ENCODE measurements at places on chromosomes 11 and 22. TPM values are rescaled to one million over a fixed set of nuclear protein-coding genes. Genes with fewer than 3 reads are reported as not detected.
A peak's percentile ranks its signal among the peaks of the same experiment; 100 is the strongest.

Gene VSIG2
- 1.2 TPM for polyA plus RNA-seq

DNA sequence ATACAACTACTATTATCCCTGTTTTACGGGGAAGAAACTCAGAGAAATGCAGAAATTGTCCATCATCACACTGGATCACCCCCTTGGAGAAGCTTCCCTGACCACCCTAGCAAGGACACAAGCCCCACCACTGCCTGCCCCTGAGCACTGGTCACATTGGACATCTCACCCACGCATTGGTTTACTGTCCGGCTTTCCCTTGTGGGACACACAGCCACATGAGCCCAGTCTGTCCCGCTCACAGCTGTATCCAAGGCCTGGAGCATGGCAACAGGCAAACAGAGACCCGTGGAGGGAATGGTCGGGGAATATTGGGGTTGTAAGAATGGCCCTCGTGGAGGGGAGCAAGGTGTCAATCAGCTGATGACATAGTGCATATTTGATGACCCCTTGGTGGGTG is 42.7 kb upstream of the FGF3 start:
- no peak for DNase-seq

GRCh38 chr11:35487532-35488078 is 37.8 kb downstream of the PAMR1 start:
- no peak for DNase-seq

DNA sequence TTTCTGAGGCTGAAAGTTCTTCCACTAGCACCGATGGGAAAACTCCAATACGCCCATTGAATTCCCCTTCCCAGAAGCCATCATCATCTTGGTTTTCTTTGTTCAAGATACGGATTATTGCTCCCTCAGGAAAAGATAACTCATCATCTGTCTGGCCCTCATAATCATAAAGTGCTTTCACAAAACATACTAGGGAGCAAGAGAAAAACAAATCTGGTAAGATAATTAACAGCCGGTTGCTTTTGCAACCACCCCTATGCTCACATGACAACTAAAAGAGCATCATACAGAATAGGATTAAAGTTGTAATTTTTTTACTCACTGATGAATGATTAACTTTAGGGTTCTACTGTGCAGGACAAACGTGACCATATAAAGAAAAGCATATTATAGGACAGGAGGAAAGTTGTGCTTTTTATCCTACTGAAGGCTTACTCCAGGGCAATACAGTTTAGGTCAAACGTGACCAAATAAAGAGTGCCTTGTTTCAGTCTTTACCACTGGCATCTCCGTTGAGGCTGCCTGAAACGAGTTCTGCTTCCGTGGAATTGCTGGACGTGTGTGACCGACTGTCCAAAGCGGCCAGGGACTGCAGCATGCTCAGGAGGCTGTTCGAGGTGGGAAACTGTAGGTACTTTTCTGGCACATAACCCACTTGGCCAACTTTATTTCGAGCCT is 28.6 kb downstream of the ATG16L2 start:
- no peak for DNase-seq

GRCh38 chr11:63478896-63479295 is 12.1 kb downstream of the PLAAT5 start:
- DNase-seq: peak; percentile 68

DNA sequence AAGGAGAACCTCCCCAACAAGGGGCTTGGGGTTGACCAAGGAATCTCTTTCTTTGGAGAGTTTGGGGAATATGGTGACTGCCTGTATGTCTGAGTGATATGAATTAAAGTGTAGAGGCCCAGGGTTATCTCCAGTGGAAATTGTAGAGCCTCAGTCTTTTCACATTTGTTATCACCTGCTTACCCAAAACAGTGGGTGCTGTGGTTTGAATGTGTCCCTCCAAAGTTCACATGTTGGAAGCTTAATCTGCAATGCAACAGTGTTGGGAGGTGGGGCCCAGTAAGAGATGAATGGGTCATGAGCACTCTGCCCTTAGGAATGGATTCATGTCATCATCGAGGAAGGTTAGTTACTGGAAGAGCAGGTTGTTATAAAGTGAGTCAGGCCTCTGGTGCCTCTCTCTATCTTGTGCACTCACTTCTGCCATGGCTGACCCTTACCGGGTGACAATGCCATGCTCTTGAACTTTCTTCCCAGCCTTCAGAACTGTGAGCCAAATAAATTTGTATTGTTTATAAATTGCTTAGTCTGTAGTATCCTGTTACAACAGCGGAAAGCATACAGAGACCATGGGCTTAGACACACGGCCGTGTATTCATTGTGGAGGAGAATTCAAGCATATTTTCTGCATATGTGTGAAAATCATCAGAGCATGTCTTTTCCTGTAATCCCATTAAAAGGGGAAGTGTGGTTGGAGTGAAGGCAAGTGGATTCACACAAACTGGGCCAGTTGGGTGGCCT is 114.1 kb upstream of the TBCEL start:
- no peak for DNase-seq

GRCh38 chr11:126949066-126949891 is 51.3 kb downstream of the KIRREL3 start:
- no peak for DNase-seq

DNA sequence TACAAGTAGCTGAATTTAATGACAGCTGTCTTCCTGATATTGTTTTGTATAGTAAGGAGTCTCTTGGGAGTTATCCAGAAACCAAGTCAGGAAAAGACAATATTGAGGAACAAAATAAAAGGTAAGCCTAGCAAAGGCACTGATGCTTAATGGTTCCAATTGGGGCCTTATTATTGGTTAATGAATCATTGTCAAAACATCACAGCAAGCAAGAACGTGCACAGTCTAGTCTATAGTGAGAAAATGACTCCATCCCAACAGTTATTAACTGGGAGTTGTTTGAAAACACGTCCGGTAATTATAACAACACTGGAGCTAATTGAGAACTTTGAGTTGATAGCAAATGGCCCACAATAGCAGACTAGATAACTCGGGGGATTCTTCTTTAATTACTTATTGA is 17.7 kb downstream of the BSX start:
- no peak for DNase-seq

DNA sequence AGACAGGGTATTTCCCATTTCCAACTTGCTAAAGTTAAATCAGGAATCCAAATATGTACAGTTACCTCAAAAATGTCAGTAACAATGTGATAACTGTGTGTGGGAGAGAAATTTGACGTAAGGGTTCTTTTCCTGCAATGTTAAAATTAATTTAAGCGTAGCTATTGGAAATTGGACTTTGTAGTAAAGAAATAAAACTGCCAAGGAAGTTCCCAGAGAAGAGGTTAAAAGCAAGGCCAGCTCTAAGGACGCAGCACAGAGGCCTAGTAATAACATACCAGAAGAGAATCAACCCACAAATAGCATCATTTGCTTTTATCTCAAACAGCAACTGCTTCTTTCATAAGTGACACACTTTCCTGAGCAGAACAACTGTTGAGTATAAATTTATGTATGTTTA is 36.8 kb upstream of the GRIA4 start:
- DNase-seq: no peak

Gene MYBPC3
- polyA plus RNA-seq: 0.19 TPM

Gene HORMAD2
- 0.08 TPM for polyA plus RNA-seq

Gene POU2AF3
- polyA plus RNA-seq: not detected

Gene MYOD1
- 249 TPM for polyA plus RNA-seq

- DNase-seq: no peak
These were observed 1.3 kb downstream of the CERK start for GRCh38 chr22:46736705-46737104.

- DNase-seq: no peak
These were observed 5.1 kb downstream of the FZD4 start for GRCh38 chr11:86949995-86950660.
